ENCODE measurements at places on chromosomes 1 and 21. TPM values are rescaled to one million over a fixed set of nuclear protein-coding genes. Genes with fewer than 3 reads are reported as not detected.
A peak's percentile ranks its signal among the peaks of the same experiment; 100 is the strongest.

ACTA1 gene
- not detected for total RNA-seq

FMO2 gene
- not detected for total RNA-seq

EFNA1 gene
- total RNA-seq = not detected

KDF1 gene
- 0.24 TPM for total RNA-seq

- no peak for DNase-seq
Observed at GRCh38 chr1:217493290-217493689, 137.6 kb downstream of the GPATCH2 start.

DNA sequence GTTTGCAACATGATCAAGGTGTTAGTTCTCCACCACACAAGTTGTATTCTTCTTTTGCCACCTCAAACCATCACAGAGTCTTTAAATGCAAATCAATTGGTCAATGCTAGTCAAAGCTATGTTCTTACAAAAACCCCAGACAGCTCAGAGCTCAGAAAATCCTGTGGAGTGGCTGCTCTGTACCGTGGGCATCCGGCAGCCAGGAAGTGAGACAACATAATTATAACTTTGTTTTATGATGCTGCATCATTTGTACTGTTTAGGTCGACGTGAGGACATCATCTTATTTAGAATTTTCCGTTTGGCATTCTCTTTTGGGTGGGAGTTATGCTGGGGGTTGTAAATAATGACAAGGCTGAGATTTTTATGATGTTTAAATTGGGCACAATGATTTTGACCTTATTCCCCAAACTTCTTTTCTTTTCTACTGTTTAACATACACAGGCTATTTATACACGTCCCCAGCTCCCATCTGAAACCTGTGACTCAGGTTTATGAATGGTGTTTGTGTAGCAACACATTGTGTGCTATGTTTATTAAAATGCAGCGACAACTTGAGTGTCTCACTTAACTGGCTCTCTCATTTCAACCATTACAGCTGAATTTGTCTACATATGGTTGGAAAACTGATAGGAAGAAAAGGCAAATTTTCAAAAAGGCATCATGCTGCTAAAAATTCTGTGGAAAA is 124.0 kb downstream of the CNIH3 start:
- peak; percentile 90 for DNase-seq

- DNase-seq = no peak
Observed at GRCh38 chr1:212699625-212700222, at the start of gene BATF3. Gene BATF3, minus strand, starts transcription at chr1:212699840. Its CDS starts 78 bp downstream, at chr1:212699762.

DNA sequence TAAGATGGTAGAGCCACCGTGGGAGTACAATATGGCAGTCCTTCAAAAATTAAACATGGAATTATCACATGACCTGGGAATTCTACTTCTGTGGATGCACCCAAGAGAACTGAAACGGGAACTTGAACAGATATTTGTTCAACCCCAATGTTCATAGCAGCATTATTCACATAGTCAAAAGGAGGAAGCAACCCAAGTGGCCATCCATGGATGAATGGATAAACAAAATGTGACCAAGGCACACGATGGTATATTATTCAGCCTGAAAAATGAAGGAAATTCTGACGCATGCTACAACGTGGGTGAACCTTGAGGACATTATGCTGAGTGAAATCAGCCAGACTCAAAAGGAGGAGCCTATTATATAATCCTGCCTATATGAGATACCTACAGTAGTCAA is 22.8 kb upstream of the LAPTM5 start:
- no peak for DNase-seq
